ENCODE measurements at places on chromosomes 1 and 21. TPM values are rescaled to one million over a fixed set of nuclear protein-coding genes. Genes with fewer than 3 reads are reported as not detected.

Gene SPATA1
- 0.71 TPM for total RNA-seq

Gene CDK11A
- 12.1 TPM for total RNA-seq

Gene GBP5
- 0.09 TPM for total RNA-seq

Gene S100A5
- not detected for total RNA-seq

Gene TEX38
- total RNA-seq = not detected

Gene LENEP
- total RNA-seq = 0.18 TPM

Gene RPTN
- total RNA-seq = not detected

Gene CYB561D1
- 3.6 TPM for total RNA-seq

Gene HENMT1
- total RNA-seq = 2.3 TPM

Gene SPTA1
- total RNA-seq = 0.18 TPM

Gene FAM72D
- total RNA-seq = 0.37 TPM

Gene MROH9
- total RNA-seq = not detected

Gene TSSK3
- total RNA-seq = 0.43 TPM

Gene PSMA5
- total RNA-seq = 39.1 TPM

Gene ADORA1
- 16.5 TPM for total RNA-seq

Gene ERRFI1
- total RNA-seq = 26.8 TPM

Gene AKR7A2
- 70.4 TPM for total RNA-seq

Gene SYCP1
- total RNA-seq = not detected

Gene NOS1AP
- not detected for total RNA-seq

Gene CFHR2
- not detected for total RNA-seq

Gene ITPKB
- 2.3 TPM for total RNA-seq

Gene CYP4B1
- not detected for total RNA-seq

Gene SERPINC1
- not detected for total RNA-seq

Gene SYT2
- not detected for total RNA-seq

Gene UBE4B
- total RNA-seq = 26.8 TPM

Gene KRTAP12-2
- total RNA-seq = not detected

Gene FCMR
- 0.09 TPM for total RNA-seq

Gene OR2T33
- not detected for total RNA-seq

Gene KRTAP21-2
- total RNA-seq = not detected

Gene C1orf105
- not detected for total RNA-seq

Gene TSPAN2
- total RNA-seq = 3.5 TPM

Gene APH1A
- total RNA-seq = 92.0 TPM

Gene AKR7A3
- total RNA-seq = 0.37 TPM

Gene TRIM45
- total RNA-seq = 1.7 TPM

Gene URB2
- 7.1 TPM for total RNA-seq

Gene WARS2
- 20.5 TPM for total RNA-seq

Gene CFAP57
- total RNA-seq = 0.28 TPM

Gene SPRR5
- not detected for total RNA-seq

Gene CELA3A
- total RNA-seq = not detected

Gene DENND2C
- 1.4 TPM for total RNA-seq

Gene ANKRD35
- total RNA-seq = 1.9 TPM

Gene FAM167B
- total RNA-seq = 0.83 TPM

Gene ITLN2
- total RNA-seq = not detected

Gene BNIPL
- total RNA-seq = 0.14 TPM

Gene NBPF4
- total RNA-seq = not detected

Gene TNFRSF4
- total RNA-seq = 0.14 TPM

Gene A3GALT2
- not detected for total RNA-seq

Gene PLA2G2D
- not detected for total RNA-seq

Gene CFHR5
- total RNA-seq = not detected

Gene ASPM
- total RNA-seq = 7.6 TPM

Gene POLR3C
- 29.0 TPM for total RNA-seq

Gene CGN
- total RNA-seq = under 0.01 TPM

Gene IGSF3
- under 0.01 TPM for total RNA-seq

Gene SPRR1B
- total RNA-seq = not detected

Gene RCSD1
- total RNA-seq = not detected

Gene CHI3L2
- total RNA-seq = 1.4 TPM

Gene SPRR4
- not detected for total RNA-seq

Gene AKT3
- 23.5 TPM for total RNA-seq
